ENCODE measurements at places on chromosomes 4 and X.
A peak's percentile ranks its signal among the peaks of the same experiment; 100 is the strongest.

DNA sequence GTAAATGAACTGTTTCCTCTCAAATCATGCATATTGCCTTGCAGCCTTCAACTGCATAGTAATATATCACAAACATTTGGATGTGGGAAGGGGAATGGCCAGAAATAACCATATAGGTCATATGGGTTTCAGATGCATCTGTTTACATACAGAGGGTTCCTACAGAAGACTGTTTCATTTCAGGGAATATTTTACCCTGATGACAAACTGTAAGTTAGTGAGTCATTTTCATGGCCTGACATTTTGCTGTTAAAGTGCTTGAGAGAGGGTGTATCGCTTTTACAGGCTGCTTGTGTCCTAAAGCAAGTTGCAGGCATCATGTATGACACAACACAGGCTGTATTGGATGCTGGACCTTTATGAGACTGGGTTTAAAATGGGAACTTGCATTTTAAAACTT is 25.5 kb upstream of the AMOT start:
- no peak for DNase-seq

- DNase-seq = no peak
Observed at GRCh38 chr4:113888006-113888405, 91.4 kb downstream of the ARSJ start.

DNA sequence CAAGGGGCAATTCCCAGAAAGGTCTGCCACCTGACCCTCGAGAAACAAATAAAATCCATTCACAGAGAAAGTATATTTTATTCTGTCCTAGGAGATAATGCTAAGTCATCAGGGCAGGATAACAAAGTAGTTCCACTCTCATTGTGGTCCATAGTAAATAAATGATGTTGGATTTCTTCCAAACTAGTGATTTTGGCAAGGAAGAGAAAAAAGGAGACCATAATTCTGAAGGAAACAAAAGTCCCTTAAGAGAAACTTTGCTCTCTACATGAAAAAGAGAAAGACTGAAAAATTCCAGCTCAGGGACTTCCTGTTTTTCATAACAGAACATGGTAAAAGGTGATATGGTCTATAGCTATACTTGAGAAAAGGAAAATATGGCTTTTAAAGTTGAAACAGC is 71.5 kb upstream of the DDX60 start:
- DNase-seq = no peak

DNA sequence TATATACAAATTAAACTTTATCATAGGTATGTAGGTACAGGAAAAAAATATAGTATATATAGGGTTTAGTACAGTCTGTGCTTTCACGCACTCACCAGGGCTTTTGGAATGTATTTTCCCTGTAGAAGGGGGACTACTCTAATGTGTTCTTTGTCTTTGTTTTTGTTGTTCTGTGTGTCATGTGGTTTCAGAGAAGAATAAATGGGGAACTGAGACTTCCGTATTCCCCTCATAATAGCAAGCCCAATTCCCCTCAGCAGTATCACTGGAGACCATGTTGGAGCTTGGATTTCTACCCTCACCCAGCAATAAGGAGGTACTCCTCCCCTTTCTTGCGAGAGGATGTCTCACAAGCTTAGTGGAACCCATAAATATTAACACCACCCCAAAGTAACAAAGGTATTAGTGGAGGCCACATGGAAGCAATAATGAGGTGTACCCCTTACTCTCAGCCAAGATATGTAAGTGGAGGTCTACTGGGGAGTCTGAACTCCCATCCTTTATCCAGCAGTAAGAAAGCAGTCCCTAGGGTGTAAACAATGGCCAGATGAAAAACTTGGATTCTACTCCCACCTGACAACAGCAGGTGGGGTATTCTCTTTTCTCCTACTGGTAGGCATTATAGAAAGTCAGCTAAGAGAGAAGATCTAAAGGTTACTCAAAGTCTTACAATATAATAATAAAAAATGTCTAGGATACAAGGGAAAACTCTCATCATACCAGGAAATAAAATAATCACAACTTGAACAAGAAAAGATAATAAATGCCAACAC is 805.4 kb upstream of the GALNTL6 start:
- no peak for DNase-seq

GRCh38 chr4:73415807-73416238 is 11.7 kb downstream of the ALB start:
- no peak for DNase-seq

DNA sequence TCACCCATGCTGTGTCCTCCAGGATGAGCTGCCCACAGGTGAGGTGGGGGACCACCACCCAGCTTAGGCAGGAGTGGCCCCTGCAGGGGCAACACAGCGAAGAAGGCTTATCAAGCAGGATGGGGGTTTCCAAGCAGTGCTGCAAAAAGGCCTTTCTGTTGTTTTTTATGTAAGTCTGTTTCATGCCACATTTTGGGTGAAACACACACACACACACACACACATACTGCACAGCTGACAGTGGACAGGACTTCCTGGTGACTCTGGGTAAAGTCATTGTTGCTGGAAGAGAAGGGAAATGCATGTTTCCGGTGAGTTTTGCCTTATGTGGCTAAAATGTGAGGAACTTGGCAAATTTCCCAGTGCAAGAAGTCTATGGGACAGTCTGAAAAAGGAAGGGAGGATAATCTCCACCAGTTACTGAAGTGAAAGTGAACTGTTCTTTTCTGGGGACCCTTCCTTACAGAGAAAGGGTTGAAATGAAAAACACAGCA is 119.2 kb downstream of the IRF2 start:
- DNase-seq = no peak

- no peak for DNase-seq
Observed at GRCh38 chr4:187469627-187470026, 525.9 kb upstream of the ZFP42 start.

DNA sequence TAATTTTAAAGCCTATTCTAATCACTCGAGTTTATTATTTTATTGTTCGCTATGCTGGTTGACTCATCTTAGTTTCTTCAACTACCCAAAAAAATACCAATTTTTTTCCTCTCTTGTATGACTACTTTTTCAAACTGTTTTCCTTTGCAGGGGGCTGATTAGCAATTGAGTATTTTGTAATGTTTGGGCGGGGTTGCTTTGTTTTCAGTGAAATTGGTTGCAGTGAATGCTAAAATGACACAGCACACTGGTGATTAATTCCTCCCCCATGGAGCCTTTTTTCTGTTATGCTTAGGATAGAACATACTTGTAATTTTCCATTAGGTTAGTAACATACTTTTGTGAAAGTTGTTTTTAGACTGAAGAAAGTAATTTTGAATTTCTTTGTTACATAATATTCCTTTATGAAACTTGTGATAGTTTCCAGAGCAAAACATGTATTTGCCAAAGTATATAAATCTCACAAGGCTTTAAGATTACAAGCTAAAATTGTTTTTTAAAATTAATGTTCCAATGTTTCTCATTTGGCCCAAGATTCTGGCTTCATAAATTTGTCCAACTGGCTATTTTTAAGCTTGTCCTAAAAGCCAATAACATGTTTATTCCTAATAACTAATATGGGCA is 120.4 kb downstream of the CHIC1 start:
- DNase-seq = no peak

GRCh38 chr4:112279882-112280315 is 5.8 kb downstream of the TIFA start:
- DNase-seq = no peak

DNA sequence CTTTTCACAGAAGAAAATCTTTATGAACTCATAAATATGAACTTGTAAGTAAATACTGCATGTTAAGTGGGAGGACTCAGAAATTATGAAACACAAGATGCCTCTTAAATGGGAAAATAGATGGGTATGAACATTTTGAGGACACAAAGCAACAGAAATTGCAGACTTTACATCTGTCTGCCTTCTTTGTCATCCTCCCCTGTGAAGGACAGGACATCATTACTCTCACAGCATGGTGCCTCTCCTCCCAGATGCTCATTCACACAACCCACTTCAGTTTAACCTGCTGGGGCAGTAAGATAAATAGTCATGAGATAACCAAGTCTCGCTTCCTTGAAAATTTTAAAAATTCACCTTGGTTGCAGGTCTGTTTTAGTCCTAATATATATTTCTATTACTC is 144.5 kb downstream of the APBB2 start:
- no peak for DNase-seq

DNA sequence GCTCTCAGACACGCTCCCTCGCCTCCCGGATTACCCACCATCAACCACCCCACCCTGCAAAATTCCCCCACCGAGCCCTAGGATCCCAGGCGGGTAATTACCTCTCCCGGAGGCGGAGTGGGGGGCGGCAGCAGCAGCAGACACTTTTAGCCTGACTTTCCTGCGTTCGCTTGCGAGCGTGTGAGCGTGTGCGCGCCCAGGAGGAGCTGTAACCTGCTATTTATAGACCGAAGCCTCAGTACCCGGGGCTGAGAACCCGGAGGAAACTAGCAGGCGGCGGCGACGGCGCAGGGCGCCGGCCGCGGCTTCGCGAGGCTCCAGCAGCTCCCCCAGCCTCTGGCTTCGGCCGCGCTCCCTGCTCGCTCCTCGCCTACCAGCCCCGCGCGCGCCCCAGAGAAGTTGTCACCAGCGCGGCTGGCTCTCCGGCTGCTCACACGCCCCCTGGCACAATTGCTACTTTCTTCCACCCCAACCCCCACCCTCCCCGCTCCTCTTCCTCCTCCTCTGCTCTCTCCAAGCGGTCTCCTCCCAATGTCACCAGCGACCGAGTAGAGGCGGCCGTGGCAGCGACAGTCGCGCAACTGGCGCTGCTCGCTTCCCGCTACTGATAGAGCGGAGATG is at the start of gene INPP4B:
Gene INPP4B, minus strand, starts transcription at position 194 of the 621 bp plus-strand sequence.
- peak; percentile 58 for DNase-seq

- no peak for DNase-seq
Observed at GRCh38 chr4:48205107-48205506, 64.5 kb downstream of the TEC start.

DNA sequence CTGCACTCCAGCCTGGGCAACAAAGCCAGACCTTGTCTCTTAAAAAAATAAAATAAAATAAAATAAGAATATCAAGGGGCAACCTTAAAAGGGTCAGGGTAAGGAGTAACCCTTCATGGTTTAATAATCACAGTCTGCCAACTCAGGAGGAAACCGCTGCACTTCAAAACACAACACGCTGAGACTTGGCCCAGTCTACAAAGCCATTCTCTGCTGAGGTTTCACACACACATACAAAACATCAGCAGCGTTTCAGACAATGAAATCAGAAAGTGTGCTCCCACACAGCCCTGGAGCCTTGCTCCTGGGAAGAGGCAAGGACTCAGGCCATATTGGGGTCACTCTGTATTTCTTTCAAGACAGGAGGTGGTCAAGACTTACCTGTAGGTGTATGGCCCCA is 18.3 kb downstream of the SCARB2 start:
- no peak for DNase-seq

- DNase-seq = no peak
Observed at GRCh38 chr4:185513489-185514181, 21.7 kb downstream of the PDLIM3 start.

DNA sequence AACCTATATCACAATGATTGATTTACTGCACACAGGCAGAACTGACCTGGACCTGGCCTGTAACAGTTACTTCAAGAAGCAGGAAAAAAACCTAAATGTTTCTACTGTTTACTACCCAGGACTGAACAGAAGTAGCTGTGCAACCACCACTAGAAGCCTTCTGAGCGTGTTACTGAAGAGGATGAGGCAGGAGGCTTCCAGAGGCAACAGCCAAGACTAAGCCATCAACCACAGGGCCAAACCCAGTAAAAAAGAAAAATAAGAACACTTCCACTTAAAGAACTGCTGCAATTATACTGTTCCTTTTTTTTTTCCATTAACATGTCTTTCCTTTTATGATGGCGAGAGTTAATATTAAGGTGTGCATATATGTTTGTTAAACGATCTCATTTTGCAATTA is 29.4 kb upstream of the TTC29 start:
- no peak for DNase-seq

DNA sequence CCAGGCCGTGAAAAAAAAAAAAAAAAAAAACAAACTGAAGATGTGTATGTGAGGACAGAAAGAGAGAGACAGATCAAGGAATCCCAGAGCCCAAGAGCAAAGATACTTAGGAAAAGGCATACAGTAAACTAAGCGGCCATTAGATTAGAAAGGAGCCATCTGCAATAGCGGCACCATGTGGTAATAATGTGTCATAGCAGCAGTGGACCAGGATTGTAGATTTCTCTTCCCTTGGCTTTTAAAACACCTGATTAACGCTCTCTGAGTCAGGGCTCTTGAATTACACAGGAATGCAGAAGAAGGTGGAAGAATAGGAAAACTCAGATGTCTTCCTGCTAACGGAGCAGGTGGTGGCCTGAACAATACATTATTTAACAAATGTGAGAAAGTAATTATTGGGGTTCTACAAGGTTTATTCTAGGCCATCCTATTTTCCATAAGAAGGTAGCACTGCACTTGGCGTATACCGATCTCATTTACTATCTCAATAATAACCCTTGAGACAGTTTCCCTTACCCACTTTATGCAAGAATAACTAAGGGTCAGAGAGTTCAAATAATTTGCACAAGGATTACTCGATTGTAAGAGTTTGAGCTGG is 182.7 kb downstream of the KCNIP4 start:
- DNase-seq = peak; percentile 6

DNA sequence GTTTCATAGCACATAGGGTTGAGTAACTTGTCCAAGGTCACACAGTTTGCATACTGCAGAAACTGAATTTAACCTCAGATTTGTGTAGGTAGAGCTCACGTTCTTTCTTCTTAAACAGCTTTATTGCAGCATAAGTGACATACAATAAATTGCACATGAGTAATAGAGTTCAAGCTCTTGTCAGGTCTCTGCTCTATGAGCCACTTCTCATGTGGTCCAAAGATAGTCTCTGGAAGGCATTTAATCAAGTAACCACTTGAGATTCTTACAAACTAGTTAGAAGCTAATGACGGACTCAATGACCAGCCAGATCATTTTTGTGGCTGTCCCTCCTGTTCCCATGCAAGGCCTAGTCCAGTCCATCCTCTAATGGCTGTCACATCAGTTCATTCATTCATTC is 68.9 kb downstream of the MAOB start:
- no peak for DNase-seq

- DNase-seq = no peak
Observed at GRCh38 chrX:38726612-38727011, 74.6 kb upstream of the MID1IP1 start.

- no peak for DNase-seq
Observed at GRCh38 chr4:38424151-38424871, 239.7 kb upstream of the KLF3 start.

GRCh38 chrX:88865634-88866033 is 118.6 kb downstream of the CPXCR1 start:
- no peak for DNase-seq

DNA sequence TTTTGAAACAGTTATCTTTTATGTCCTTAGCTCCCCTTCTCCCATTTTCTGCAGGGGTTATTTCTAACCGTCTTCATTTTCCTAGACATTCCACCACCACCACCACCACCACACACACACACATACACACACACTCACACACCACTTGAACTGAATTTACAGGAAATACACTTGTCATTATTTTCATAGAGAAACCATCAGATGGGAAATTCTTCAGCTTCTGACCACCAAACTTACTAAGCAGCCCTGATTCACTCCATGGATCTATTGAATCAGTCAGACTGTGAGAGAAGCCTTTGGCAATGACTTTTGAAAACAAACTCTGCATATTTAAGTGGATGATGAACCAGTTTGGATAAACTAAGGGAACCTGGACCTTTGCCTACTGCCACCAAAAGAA is 210.1 kb upstream of the NHS start:
- DNase-seq = no peak

Measured in stimulated activated CD4-positive, alpha-beta T cell treated with anti-CD3 and anti-CD28 coated beads, Interleukin-1b, Interleukin-23, amount 100 ng/mL, for 48 hours (primary cell).